ENCODE measurements at places on chromosomes 1 and 21.

- no peak for DNase-seq
These were observed 15.7 kb downstream of the ZFYVE9 start for GRCh38 chr1:52157582-52157981.

DNA sequence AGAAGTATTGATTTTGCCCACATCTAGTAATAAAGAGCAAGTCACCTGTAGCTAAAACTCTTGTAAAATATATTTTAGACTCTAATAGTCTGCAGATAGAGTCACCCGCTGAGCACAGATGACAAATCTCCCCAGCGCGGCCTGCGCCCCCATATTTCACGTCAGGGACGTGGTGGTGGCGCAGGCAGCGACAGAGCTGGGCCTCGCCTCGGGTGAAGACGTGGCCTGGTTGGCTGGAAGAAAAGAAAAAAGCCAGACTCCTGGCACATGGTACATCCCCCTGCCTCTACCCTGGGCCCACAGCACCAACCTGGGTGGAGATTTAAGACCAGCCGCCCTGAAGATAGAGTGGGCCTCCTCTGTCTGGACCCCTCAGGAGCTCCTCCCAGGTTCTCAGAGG lies 6.0 kb upstream of the DMBX1 start:
- no peak for DNase-seq

- DNase-seq, result no peak
These were observed 61.2 kb downstream of the OLFML3 start for GRCh38 chr1:114040273-114041015.

- DNase-seq, result no peak
These were observed 40.9 kb upstream of the DAB1 start for GRCh38 chr1:57464756-57465155.

DNA sequence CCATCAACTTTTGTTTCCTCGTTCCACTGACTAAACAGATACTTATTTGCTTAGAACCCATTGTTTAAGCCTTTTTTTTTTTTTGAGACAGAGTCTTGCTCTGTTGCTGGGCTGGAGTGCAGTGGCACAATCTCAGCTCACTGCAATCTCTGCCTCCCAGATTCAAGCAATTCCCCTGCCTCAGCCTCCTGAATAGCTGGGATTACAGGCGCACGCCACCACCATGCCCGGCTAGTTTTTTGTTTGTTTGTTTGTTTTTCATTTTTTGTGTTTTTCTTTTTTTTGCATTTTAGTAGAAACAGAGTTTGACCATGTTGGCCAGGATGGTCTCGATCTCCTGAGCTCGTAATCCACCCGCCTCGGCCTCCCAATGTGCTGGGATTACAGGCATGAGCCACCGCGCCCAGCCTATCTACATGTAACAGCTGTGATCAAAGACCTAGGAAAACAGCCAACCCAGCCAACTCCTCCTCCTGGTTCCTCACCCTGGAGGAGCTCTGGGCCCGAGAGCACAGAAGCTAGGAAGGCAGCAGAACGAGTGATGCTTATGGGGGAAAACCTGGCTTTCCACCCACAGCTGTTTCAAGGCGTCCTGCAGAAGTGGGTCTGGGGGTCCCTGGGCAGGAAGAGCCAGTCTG lies 32.9 kb downstream of the KCNN3 start:
- DNase-seq, result no peak

DNA sequence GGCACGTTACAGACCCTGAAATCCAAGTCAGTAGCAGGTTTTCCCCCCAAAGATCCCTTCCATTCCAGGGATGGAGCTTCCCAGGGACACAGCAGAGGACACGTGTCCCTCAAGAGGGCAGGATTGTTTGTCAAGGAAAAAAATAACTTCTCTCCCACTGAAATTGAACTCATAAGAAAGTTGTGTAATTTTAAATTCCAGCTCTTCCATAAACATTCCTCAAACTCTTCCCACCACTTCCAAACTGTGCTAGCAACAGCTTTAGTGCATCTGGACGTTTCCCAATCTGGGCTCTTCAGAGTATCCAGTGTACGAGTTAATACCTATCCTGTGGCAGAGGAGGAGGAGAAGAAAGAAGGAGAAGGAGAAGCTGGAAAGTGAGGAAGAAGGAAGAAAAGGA lies 79.6 kb downstream of the PSMG1 start:
- DNase-seq, result no peak

DNA sequence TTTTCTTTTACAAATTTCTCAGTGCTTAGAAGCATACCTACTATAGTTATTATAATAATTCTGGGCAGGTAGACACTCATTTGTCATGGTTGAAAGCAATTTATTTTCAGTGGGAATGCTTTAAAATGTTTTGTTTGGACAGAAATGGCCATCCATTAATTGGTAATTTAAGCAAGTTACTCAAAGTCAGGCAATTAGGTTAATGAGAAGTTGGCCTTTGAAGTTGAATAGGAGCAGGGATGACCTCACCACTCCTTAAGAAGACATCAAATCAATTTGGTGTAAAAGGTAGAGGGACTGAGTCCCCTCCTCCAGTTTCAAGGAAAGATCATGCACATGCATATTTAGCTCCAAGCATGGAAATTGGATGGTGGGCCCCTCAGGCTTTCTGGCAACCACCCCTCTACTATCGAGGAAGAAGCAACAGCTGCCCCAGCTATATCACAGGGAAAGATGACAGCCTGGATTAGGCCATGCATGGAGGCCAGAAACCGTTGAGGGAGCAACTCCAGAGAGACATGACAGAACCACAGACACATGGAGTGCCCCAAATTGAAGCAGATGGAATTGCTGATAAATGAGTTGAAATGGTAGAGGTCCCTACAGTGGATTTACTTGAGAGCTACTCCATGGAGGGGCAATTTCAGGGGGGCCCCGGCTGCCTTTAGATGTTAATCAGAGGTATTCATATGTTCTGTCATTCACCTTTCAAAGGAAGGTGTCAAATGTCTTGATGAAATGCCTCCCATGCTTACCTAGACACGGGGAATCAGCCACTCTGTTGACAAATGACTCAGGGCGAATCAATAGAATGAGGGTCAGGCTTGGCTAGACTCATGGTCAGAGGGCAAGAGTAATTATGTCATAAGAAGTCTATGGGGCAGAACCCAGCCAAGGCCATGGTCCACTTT lies 26.7 kb downstream of the HLX start:
- no peak for DNase-seq

GRCh38 chr1:248164031-248164430 lies 10.6 kb upstream of the OR2M2 start:
- no peak for DNase-seq

GRCh38 chr1:10698726-10699469 lies 97.5 kb downstream of the CASZ1 start:
- DNase-seq, result no peak

DNA sequence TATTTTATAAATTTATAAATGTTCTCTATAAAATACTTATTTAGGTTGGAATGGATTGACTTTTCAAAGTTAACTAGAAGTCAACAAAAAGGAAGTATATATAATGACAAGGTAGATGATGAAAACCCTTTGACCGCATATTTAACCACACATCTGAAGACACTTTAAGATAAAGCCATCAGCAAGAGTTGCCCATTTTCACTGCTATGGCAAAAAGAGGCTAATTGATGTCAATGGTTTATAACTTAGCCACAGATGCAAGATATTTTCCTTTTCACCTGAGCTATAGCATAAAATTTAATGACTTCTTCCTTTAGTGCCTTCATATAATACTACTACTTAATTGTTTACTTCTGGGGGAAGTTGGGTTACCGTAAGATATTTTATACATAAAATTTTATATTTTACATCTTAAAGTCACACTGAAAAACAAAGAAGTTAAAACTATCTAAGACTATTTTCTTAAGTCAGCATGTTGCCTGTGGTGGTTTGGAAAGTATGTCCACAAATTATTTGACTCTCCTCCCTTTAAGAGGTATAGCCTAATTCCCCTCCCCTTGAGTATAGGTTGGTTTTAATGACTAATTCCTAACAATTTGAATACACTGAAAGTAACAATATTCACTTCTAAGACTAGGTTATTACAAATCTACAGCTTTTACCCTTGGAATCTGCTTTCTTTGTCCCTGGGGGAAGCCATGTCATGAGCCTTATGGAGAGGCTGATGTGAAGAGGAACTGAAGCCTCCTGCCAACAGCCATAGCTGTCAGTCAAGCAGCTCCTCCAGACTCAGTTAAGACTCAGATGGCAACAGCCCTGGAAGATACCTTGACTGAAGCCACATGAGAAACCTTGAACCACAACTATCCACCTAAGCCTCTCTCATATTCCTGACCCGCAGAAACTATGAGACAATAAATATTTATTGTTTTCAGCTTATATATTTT lies 40.3 kb upstream of the LRRC8B start:
- no peak for DNase-seq

GRCh38 chr1:16175610-16176553 lies 20.0 kb upstream of the EPHA2 start:
- no peak for DNase-seq

- no peak for DNase-seq
These were observed 570 bp upstream of the PEX10 start for GRCh38 chr1:2412773-2413494.

GRCh38 chr1:62424411-62424810 lies 12.4 kb upstream of the USP1 start:
- DNase-seq, result no peak

DNA sequence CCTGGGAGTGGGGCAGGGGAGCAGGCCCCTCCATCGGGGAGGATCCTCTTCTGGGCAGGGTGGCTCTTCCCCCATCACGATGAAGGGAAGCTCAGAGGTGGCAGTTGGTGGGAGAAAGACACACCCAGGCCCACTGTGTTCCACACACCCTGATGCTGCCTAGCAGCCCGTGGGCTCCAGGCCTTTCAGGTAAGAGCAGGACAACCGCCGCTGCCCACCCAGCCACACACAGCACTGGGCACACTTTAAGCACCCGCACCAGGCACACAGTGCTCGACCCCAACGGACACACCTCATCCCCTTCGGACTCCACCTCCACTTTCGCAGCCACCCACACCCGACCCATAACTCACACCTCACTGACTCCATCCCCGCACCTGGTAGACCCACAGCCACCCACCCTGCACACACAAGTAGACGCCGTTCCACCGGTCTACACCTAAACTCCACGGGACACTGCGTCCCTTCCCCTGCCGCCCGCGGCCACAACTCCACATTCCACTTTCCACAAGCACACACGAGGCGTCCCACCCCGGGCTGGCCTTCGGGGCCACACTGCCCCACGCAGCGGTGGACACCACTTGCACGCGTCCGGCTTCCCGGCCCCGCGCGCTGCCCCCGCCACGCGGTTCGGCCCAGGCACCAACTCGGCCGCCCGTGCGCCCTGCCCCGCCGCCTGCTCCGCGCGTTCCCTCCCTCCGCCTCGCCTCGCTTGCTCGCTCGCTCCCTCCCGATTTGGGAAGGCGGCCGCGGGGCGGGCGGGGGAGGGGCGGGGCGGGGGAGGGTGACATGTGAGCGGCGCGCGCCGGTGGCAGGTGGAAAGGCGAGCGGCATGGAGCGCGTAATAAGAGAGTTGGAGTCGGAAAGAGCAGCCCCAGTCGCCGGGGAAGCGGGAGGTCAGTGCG lies at the start of gene KCNQ4:
Gene KCNQ4 (plus strand): TSS at position 787 of the 905 bp plus-strand sequence. CDS start 307 bp downstream, outside the sequence.
- no peak for DNase-seq

DNA sequence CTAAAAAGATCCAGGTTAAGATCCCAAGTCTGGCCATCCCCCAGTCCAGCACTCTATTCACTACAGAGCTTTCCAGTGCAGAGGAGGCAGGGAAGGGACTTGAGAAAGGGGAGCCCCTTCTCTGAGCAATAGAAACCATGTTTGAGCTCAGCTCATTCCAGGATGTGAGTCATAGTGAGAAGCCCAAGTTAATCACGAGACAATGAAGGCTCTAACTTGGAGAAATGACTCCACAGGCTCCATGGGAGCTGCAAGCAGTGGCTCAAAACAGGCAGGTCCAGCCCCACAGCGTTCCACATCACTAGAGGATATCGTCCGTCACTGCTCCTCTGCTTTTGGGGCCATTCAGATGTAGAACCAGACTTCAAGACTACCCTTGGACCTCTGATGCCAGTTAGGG lies 59.1 kb downstream of the CAMK2N1 start:
- DNase-seq, result no peak

DNA sequence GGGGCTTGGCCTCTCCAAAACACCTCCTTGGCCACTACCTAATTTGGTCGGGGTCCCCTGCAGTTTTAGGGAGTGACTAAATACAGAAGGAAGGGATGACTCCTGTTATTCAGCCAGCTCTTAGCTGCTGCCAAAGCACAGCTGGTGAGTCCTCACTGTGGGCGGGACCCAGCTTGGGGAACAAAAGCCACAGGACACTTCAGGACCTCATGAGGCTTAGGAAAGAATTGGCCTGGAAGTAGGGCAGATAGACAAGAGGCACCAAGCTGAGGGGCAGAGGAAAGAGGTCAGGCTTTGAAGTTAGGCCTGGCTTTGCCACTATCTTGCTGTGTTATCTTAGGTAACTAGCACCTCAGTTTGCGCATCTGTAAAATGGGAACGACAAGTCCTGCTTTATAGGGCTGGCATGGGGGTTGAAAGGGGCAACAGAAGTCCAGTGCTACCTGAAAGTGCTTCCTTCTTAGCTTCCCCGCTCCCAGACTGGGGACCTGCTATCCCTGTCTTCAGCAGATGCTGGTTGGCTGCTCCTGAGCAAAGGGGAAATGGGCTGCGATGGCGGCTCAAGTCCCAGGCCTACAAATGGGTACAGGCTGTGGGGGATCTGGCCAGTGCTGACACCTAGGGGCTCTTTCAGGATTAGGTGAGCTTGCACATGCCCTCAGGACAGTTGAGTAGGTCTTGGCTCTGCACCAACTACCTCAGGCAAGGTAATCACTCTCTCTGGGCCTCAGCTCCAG lies 15.7 kb downstream of the IFI6 start:
- no peak for DNase-seq

GRCh38 chr1:174938281-174939007 lies 61.3 kb upstream of the CACYBP start:
- no peak for DNase-seq

DNA sequence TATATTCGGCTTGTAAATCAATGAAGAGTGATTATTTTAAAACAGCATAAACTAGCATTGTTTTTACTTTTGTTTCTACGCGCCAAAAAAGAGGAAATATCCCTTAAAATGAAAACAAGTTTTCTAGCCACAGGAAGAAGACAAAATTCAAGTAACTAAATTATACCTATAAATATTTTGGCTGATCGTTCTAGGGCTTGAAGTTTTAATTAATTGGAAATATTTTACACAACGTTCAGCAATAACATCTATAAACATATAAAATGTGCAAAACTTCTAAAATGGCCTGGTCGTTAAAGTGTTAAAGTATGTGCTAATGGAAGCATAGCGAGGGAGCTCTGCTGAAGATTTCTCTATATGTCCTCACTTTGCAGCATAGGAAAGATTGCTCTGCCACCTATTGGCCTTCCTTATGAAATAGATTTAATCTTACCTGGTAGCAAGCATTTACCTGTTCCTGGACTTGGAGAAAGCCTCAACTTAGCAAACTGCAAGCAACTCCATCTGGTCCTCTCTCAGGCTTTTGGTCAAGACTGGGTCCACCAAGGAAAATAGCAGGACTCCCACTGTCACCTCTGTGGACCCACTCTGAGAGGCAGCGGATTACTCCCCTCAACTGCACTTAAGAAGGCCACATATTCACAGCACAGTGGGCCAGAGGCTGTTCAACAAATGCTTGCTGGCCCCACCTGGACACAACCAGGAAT lies 351.3 kb upstream of the RUNX1 start:
- no peak for DNase-seq
